ENCODE measurements at places on chromosomes 13 and 19.

DNA sequence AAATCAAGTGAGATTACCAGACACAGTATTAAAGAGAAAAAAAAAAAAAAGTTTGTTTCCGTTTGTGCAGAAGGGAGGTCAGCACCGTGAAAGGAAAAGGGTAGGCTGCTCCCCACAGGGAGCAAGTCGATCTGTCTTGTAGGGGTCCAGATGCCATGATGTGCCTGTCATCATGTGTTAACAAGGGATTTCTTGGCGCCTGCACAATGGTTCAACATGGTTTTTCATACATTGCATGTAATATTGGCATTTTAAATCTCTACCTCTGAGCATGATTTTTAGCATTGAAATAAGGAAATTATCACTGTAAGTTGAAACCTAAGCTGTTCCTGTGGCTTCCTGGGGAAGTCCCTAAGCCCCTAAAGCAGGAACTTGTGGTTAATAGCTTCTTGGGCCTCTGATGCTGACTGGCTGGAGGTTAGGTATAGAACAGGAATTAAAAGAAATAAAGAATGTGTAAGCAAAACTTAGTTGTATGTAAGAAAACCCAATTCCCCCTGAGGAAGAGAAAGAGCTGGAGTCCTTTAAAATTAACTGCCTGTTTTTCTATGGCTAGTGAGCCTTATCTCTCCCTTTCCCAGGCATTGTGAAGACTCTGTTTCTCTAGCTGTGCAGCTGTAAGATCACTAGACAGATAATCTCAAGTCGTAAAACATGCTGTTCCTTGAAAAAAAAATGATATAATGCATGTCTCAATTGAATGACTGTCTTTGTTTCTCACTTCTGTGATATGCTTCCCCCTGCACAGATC is 7.4 kb upstream of the FCGBP start:
- DNase-seq: no peak

- no peak for DNase-seq
Measured at GRCh38 chr13:94967183-94968039, 255.1 kb upstream of the SOX21 start.

- DNase-seq: no peak
Measured at GRCh38 chr19:34480491-34480890, 1.1 kb upstream of the WTIP start.

DNA sequence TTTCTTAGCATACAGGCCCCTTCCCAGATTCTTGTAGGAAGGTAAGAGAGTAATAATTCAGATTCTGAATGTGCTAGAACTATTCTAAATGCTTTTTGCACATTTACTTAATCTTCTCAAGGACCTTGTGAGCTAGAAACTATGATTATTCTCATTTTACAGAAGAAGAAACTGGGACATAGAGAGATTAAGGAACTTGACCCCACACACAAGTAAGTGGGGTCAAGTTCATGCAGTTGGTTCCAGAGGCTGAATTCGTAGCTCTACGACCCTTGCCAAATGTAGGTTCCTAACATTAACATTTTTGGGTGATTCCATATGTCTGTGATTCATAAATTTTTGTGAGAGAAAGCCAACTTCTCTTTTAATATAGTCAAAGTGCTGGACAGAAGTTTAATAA is 238.1 kb downstream of the LACC1 start:
- no peak for DNase-seq

- DNase-seq: no peak
Measured at GRCh38 chr19:54803410-54803809, at the start of gene KIR2DL4. Gene KIR2DL4 (plus strand): TSS chr19:54803610. CDS start chr19:54803652, 42 bp downstream.

- peak; percentile 76 for DNase-seq
Measured at GRCh38 chr19:15124572-15125231, 17.5 kb downstream of the SYDE1 start.

DNA sequence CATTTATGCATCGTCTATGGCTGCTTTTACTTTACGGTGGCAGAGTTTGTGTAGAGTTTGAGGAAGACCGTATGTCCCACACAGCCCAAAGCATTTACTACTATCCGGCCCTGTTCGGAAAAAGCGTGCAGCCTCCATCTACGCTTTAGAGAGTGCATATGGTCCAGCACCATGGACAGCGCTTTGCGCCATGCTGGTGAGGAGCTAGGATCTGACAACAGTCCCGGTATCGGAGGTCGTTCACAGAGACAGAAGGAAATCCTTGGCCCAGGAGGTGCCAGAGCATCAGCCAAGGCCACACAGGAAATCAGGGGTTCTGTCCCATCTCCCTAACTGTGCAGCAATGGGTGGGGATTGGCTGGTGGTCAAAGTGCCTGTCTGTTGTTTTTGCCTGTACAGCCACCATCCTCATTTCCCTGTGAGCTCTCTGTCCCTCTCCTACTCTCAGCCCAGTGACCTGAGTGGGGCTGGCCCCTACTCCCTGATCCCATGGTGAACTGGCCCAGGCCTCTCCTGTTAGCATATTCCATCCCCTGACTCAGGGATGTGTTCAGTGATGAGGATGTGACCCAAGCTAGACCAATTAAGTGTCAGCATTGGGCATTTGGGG is 16.2 kb upstream of the PRODH2 start:
- no peak for DNase-seq

GRCh38 chr19:17183858-17184321 is 31.3 kb upstream of the USE1 start:
- no peak for DNase-seq

DNA sequence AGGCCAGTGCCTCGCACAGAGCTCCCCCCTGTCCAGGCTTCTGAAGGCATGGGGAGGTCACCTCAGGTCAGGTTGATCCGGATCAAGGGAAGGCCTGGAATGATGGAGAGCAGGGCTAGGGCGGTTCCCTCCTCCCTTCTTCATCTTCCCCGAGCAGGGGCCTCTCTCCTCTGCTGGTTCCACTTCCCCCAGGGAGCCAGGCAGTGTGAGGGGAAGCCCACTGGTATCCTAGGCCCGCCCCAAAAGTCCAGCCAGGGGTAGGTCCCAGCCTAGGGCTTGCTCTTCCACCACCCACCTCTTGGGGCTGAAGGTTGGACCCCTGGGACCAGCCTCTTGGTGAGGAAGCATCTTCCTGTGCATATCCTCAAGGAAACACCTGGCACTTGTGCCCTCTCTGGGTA is 16.4 kb upstream of the PRR19 start:
- peak; percentile 69 for DNase-seq

GRCh38 chr19:12331211-12331941 is 2.1 kb downstream of the ZNF563 start:
- no peak for DNase-seq

GRCh38 chr13:109859898-109860297 is 73.5 kb upstream of the IRS2 start:
- no peak for DNase-seq

DNA sequence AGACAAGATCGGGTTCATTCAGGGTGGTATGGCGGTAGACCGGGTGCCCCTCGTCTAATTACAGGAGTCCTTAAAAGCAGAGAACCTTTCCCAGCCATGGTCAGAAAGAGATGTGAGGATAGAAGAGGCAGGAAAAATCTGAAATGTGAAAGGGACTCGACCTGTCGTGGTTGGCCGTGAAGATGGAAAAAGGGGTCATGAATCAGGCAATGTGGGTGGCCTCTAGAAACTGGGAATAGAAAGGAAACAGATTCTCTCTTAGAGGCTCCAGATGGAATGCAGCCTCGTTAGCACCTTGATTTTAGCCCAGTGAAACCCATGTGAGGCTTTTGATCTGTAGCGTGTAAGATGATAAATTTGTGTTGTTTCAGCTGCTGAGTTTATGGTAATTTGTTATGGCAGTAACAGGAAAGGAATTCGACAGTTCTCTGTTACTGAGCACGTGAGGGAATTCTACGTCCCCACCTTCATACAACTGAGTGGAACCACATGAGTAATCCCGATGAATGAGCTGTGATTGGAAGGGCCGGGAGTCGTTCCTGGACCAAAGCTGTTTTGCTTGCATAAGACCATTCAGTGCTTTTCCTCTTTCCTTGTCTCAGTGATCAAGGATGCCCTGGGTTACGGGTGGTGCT is 11.0 kb upstream of the CA11 start:
- no peak for DNase-seq

DNA sequence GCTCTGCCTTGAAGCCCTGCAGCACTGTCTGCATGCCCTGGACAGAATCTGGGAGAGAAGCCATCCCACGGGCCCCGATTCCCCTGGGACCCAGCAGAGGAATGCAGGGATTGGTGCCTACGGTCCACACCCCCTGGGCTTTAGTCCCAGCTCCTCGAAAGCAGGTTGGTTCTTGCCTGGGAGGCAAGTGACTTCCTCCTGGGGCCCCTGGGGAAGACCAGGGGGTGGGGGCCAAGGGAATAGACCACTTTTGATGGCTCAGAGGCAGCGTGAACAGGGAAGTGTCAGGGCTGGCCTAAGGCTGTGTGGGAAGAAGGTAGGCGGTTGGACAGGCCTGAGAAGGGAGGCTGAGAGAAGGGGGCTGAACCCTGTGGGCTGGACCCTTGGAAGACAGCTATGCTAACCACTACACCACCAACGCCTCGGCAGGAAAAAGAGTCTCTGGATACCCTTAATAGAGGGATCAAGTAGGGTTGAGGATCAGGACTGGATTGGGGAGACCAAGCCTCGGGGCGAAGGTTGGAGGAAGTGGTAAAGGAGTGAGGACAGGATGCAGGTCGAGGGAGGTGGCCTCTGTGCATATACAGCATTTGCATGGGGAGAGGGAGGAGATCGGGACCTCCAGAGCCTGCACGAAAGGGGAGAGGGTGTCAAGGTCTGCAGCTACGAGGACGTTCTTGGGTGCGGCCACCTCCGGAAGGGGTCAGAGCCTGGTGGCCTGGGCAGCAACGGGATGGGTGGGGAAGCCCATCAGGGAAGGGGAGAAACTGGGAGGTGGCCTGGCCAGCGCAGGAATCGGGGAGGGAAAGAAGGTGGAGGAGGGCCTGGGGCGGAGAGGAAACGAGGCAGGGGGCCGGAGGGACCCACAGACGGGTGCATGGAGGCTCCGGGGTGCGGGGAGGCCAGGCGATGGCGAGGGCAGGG is 709 bp downstream of the DPP9 start:
- DNase-seq: no peak

- no peak for DNase-seq
Measured at GRCh38 chr13:37187621-37188020, 82.2 kb upstream of the CSNK1A1L start.
